Activated CD4-positive, alpha-beta T cell treated with anti-CD3 and anti-CD28 coated beads for 48 hours (primary cell): ENCODE measurements at places on chromosomes 6 and 20.

- DNase-seq: peak; percentile 75
Observed at GRCh38 chr6:90295854-90296340, 746 bp downstream of the BACH2 start.

- DNase-seq: no peak
Observed at GRCh38 chr6:29559524-29560287, at the start of gene UBD. UBD (minus strand) TSS chr6:29559732; CDS start chr6:29559701, 31 bp downstream.

DNA sequence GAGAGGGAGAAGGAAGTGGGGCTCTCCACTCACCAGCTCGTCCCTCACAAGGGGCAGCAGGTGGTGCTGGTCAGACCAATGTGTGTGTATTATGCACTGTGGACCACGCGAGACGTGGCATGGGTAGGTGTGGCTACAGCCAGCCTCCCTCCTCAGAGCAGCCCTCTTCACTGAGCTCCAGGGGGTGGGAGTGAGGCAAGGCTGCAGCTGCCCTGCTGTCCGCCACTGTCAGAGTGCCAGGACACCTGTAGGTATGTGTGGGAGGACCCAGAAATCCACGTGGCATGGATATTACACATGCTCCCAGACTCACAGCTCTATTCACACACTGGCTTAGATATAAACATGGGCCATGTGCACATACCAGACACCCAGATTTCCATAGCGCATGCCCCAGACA is 90.3 kb downstream of the VEGFA start:
- no peak for DNase-seq

- no peak for DNase-seq
Observed at GRCh38 chr20:39213476-39214145, 251.5 kb downstream of the DHX35 start.

DNA sequence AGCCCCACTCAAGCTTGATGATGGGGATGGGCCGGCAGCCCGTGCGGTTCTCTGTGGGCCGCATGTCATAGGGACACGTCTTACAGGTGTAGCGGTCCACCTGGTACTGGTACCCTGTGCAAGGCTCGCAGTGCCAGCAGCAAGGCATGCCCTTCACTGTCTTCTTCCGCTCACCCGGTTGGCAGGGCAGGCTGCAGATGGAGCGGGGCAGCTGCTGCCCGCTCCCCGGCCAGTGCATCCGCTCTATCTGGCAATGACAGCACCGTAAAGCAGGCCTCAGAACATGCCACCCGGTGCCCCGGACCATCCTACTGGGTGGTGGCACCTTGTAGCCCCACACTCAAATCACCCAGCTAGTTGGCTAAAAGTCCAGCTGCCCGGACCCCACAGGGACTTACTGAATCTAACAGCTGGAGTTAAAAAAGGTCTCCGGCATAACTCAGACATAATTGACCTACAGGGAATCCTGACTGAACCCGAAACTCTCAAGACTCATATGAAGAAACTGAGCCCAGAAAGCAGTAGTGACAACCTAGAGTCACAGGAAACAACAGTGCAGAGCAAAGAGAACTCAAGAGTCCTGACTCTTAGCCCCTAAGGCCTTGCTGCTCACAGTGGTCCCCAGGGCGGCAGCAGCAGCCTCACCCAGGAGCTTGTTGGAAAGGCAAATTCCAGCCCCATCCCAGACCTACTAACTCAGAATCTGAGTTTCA is 109.4 kb downstream of the GRM4 start:
- no peak for DNase-seq

GRCh38 chr20:16063881-16064280 is 509.4 kb downstream of the KIF16B start:
- DNase-seq: no peak

DNA sequence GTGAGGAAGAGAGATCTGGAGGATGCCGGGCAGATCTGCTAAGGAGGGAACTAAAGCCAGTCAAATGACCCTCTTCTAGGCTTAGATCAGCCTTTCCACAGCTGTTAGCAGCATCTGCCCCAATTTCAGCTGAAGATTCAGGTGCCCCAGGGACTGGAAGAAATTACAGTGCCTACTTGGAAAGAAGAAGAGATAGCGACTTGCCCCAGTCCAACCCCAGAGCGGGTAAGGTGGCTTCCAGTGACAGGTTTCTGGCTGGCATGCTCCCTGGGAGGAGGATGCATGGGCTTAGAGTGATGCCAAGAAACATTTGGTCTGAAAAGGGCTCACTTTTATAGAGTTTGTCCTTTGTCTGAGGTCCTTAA is 620 bp downstream of the TJAP1 start:
- DNase-seq: no peak

GRCh38 chr20:63295846-63296245 is 2.9 kb downstream of the COL20A1 start:
- DNase-seq: no peak

GRCh38 chr6:125714441-125715090 is 34.9 kb upstream of the HEY2 start:
- DNase-seq: no peak

DNA sequence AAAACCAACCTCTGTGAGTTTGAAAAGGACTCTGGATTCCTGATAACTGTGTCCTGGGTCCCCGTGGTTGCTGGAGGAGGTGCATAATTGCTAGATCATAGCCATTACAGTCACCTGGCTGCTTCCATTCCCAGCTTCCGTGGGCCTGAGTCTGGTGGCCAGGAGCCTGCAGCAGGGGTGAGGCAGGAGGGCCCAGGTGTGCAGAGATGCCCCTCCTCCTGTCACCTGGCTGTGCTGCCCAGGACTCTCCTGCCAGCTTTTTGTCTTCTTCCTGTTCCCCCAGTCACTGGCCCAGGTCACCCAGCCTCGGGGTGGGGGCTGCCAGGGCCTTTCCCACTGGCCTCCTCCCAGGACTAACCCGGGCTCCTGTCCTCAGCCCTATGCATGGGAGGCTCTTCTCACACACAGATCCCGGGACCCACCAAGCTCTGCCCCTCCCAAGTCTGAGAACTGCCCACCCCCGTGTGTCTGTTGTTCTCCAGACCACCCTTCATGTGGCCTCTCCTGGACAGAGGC is 30.0 kb downstream of the RAET1L start:
- DNase-seq: no peak

DNA sequence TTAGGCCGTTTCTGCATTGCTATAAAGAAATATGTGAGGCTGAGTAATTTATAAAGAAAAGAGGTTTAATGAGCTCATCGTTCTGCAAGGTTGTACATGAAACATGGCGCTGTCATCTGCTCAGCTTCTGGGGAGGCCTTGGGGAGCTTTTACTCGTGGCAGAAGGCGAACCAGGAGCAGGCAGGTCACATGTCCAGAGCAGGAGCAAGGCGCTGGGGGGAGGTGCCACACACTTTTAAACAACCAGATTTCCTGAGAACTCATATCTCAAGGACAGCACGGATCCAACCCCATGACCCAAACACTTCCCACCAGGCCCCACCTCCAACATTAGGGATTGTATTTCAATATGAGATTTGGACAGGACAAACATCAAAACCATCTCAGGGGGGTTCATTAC is 6.4 kb upstream of the SLC13A3 start:
- no peak for DNase-seq

GRCh38 chr6:13390658-13391057 is 62.3 kb upstream of the TBC1D7 start:
- DNase-seq: no peak

DNA sequence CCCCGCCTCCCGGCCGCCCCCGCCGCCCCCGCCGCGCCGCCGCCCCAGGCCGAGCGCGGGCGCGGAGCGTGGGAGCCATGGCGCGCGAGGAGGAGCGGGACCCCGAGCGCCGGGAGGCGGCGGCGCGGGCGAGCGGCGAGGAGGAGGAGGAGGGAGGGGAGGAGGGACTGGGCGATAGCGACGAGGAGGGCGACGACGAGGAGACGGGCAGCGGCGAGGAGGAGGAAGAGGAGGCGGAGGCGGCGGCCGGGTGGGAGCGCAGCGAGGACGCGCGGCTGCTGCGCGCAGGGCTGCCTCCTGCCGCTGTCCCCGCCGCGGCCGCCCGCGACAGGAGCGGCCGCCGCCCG is at the start of gene SLC24A3:
Gene SLC24A3, plus strand, starts transcription at position 174 of the 347 bp plus-strand sequence.
- DNase-seq: no peak

DNA sequence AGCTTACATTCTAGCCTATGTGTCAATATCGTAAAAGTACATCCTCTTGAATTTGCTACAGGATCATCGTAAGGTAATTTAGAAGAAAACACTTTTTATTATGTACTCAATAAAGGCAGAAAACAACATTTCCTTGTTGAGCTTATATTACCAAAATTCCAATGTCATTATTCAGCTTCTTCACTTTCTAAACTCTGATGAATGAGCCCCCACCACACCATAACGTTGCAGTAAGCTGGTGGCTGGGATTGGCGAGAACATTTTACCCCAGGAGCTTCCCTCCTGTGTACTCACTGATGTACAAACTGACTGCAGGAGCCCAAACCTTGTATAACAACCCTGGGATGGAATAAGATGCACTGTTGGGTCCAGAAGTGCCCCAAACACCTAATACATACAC is 238.1 kb upstream of the MARCKS start:
- no peak for DNase-seq

GRCh38 chr6:33744895-33745546 is 1.7 kb downstream of the IP6K3 start:
- no peak for DNase-seq

GRCh38 chr6:96460052-96460700 is 61.4 kb upstream of the UFL1 start:
- no peak for DNase-seq

DNA sequence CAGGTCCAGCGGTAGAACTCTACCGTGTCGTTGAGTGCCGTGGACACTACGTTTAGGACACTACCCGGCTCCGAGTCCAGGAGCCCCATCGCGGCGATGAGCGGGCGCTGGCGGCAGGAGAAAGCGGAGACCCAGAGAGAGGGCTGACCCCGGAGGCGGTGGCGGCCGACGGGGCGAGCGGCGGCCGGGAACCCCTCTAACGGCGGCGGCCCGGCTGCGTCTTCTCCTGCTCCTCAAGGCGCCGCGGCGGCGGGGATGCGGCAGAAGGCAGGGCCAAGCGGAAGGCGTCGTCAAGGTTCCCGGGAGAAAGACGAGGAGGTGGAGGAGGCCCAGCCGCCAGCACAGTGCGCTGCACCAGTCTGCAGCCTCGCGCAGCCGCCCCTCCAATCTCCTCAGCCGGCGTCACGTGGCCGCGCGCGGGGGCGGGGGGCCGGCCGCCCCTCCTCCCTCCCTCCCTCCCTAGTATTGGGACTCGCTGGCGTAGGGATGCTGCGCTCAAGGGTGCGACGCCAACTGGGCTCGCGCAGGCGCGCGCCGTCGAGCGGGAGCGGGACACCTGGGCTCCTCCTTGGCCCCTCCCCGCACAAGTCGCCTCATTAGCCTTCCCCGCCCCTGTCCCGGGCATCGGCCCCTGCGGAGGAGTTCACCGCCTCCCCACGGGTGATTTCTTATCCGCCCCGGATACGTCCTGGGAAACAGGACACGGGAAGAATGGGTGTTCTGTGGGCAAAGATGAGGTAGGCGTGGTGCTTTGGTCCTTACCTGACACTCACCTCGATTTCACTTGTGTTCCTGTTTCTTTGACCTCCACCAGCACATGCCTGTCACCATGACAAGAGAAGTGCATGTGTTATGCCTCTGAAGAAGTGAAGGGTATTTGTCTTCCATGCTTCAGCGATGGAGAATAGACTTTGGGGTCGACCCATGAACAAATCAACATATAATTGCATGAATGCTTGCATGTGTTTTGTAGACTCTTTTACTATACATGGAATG is at the start of gene ELOVL4:
Gene ELOVL4, minus strand, starts transcription at position 363 of the 996 bp plus-strand sequence. Its CDS starts 274 bp downstream, at position 89.
- DNase-seq: peak; percentile 66

DNA sequence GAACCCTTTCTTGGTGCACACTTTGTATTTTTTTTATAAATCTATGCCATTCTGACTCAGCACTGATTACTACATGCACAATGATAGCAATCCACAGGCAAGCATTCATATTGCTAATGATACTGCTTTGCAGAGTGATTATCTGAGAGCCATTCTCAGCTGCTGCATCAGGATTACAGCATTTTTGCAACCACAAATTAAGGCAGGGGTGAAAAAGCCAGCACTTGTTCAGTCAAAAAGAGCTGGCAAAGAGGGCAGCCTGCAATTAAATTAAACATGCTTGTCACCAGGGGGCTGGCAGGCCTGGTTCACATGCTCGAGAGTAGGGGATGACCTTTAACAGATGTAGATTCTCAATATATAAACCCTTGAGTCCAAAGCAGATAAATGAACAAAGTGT is 40.7 kb upstream of the SLC17A4 start:
- DNase-seq: no peak

DNA sequence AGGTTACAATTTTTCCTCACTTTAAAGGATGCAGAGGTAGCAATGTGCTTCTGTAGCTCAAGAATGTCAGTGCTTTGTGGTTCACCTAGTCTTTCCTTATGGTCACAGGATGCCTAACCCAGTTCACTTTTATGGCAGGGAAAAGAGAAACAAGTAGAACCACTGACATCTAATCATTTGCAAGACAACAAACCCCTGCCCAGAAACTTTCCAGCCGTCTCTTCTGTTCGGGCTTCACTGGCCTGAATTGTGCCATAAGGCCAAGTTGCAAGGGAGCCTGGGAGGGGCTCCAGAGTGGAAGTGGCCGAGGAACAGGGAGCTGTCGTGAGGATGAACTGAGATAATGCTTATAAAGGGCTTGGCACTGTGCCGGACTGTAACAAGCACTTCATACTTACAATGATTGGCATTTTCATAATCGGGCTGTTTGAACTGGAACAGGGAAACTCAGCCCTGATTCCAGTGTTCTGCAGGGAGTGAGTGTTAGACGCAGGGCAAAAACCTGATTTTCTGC is 212.6 kb downstream of the BCAS1 start:
- no peak for DNase-seq

GRCh38 chr6:24827162-24827561 is 28.4 kb upstream of the ARMH2 start:
- DNase-seq: no peak

DNA sequence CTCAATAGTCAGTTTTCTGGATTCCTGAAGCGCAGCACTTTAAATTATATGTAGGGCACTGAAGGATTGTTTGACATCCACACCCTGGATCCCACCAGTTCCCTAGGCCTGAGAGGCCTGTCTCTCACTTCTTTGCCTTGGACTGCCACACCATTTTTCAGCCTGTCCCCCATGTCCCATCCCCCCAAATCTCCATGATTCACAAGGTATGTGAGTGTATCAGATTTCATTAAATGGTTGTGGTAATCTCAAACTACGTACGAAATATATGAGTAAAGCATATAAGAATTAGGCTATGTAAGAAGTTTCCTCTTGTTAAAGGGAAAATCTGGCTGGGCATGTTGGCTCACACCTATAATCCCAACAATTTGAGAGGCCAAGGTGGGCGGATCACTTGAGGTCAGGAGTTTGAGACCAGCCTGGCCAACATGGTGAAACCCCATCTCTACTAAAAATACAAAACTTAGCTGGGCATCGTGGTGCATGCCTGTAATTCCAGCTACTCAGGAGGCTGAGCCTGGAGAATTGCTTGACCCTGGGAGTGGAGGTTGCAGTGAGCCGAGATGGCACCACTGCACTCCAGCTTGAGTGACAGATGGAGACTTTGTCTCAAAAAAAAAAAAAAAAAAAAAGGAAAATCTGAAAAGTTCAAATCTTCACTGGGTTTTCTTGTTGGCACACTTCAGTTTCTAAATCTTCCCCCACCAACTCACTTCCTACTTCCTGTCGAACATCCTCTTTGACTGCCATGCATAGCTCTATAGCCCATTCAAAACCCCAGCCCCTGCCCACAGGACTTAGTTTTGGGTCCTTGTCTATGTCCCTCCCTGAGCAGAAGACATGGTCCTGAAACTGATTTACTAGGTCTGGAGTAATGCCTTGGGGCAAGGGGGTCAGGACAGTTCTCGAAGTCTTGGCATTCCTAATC is 97.3 kb upstream of the SHLD1 start:
- DNase-seq: no peak
